ENCODE measurements at places on chromosomes 12 and 14.
A peak's percentile ranks its signal among the peaks of the same experiment; 100 is the strongest.

DNA sequence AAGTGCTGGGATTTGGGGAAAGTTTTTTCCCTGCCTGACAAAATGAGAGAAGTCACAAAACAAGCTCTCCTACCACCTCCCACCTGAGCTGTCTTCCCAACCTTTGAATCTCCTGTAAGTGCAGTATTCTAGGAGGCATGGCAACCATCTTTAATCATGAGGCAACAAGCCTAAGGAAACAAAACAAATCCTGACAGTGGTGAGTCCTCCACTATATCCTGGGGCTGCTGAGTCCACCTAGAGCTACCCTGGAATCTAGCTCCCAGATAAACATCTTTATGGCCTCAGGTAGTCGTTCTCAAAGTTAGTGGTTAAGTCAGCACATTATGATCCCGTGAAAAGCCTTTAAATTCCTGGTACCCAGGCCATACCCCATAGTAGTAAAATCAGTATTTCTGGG lies 22.3 kb upstream of the ACTN1 start:
- DNase-seq: no peak

DNA sequence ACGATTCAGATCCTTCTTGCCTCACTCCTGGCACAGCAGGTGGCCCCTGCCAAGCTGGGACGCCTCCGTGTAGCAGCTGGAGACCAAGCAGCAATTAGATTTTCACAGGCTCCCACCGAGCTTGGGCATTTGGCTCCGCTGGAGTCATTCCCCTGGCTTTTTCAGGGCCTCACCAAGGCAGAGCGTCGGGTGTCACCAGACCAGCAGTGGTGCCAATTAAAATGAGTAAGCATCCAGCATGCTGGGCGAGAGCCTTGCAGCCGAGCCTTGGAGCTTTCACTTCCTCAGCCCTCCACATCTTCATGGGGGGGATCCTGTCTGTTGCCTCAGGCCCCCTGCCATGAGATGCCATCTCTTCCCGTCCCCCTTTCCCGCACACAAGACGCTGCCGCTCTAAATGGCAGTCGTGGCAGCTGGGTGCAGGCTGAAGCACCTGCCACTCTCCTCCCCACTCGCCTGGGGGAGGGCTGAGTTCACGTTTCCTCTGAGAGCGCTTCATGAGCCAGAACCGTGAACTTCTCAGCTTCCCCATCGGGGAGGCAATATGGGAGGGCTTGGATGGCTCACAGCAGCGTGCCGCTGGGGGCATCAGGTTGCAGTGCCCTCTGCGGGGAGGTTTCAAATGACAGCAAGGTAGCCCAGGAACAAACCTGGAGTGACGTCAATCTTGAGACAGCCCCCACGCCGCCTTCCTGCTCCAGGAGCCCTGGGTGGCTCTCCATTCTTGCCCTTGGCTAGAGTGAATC lies 11.7 kb downstream of the TPCN1 start:
- peak; percentile 63 for DNase-seq

DNA sequence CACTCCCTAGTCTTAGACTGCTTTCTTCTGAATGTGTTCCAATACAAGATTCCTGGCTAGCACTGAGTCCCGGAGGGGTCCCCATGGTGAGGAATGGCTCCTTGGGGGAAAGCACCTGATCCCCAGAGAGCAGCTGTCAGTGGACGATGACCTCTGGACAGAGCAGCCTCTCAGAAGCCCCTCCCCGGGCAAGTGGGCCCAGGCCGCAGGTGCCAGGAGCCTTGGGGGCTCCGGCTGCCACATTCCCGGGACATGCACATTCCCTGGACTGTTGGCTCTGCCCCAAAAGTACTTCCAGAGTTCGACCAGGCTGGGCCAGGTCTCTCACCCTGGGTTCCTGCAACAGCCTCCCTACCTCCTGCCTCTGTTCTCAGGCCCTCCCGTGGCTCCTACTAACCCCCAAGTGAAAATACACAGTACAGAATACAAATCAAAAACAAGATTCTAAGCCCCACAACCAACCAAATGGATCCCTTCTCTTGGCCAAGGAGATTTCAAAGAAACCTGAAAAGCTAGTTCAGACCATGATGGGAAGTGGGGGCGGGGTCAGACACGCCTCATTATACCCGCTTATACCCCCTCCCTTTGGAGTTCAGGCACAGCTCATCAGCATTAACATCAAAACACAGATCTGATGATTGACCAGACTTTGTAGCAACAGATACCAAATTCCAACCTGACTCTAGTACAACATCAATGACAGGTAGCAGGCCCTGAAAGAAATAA lies 23.3 kb upstream of the BTBD6 start:
- no peak for DNase-seq

DNA sequence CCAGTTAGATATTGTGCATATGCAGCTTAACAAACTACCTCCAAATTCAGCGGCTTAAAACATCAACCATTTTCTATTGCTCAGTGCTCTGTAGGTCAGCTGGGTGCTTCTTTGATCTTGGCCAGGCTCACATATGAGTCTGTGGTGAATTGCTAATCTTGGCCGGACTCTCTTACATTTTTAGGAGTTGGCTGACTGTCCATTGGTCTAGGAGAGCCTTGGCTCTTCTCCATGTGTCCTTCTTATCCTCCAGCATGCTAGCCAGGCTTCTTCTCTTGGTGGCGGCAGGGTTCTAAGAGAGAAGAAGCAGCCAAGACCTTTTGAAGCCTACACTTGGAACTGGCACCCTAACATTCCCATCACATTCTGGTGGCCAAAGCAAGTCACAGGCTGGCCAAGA lies 174.3 kb upstream of the PWP1 start:
- DNase-seq: no peak

DNA sequence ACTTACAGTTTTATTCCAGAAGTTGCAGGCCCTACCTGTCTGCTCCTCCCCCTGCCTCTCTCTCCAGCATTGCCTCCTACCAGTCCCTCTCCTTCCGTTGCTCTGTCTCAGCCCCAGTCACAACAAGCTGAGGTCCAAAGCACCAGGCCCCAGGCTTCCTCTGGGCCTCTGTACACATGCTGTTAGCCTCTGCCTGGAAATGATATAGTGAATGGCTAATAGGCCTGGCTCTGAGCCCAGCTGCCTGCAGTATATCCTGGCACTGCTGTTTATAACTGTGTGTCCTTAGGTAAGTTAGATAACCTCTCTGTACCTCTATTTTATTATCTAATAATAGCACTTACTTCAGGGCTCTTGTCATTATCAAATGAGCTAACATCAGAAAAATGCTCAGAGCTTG lies 114.9 kb upstream of the PWP1 start:
- DNase-seq: no peak

DNA sequence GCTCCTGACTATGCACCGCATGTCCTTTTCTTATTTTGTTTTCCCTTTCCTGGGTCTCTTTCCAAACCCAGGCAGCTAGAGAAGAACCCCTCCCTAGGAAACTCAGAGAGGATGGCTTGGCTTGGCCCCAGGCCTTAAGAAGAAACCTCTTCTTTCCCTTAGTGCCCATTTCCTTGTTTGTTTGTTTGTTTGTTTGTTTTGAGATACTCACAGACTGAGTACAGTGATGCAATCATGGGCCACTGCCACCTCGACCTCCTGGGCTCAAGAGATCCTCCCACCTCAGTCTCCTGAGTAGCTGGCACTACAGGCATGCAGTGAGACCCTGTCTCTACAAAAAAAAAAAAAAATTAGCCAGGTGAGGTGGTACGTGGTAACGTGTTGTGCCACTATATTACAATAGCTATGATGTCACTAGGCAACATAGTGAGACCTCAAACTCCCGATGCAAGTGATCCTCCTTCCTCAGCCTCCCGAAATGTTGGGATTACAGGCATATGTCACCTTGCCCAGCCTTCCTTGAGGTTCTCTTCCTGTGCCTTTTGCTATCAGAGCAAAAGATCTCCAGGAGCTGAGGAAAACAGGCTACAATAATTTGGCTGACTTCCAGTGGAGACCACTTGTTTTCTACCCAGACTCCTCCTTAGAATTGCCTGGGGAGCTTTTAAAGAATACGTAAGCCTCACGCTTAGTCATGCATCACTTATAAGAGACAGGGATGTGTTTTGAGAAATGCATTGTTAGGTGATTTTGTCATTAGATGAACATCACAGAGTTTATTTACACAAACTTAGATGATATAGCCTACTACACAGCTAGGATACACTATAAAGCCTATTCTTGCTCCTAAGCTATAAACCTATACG lies 34.5 kb upstream of the LGALS3 start:
- no peak for DNase-seq

DNA sequence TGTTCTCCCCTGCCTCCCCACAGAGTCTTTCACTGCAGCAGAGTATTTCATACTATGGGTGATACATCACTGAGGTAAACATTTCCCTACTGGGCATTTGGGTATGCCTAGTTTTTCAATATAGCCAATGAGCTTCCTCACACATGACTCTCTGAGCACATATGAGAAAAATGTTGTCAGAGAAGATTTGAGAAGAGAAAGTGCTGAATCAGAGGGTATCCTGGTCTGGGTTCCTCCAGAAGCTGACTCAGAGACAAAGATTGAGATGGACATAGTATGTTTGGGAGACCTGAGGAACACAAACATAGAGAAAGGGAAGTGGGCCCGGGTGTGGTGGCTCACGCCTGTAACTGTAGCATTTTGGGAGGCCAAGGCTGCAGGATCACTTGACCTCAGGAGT lies 12.6 kb downstream of the SLC8B1 start:
- DNase-seq: no peak

- peak; percentile 54 for DNase-seq
Measured at GRCh38 chr12:120528861-120529525, at the start of gene COQ5. Gene COQ5 (minus strand): TSS chr12:120529158. CDS start chr12:120529141, 17 bp downstream.

GRCh38 chr14:30657606-30658163 lies 35.6 kb downstream of the SCFD1 start:
- no peak for DNase-seq

DNA sequence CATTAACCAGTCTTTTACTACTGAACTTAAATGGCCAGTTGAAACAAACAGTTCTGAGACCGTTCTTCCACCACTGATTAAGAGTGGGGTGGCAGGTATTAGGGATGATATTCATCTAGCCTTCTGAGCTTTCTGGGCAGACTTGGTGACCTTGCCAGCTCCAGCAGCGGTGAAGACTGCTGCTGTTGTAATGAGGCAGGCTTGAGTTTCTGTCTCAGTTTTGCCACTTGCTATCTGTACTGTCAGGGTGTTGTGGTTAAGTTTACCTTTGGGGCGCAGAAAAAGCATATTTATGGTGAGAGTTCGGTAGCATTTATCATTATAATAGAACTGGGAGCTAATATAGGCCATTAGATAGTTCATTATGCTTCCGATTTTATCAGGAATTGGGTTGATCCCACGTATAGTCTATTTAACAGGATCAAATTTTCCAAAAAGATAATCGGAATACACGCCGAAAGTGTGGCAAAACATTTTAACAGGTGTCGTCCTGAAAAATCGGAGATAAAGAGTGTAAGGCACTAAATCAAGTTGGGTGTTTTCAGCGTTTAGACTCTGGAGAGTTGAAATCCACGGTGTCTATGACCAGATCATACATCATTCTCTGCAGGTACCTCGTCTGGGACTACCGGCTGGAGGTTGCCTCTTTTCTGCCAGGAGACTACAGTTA lies 688 bp upstream of the NECAP1 start:
- DNase-seq: no peak

DNA sequence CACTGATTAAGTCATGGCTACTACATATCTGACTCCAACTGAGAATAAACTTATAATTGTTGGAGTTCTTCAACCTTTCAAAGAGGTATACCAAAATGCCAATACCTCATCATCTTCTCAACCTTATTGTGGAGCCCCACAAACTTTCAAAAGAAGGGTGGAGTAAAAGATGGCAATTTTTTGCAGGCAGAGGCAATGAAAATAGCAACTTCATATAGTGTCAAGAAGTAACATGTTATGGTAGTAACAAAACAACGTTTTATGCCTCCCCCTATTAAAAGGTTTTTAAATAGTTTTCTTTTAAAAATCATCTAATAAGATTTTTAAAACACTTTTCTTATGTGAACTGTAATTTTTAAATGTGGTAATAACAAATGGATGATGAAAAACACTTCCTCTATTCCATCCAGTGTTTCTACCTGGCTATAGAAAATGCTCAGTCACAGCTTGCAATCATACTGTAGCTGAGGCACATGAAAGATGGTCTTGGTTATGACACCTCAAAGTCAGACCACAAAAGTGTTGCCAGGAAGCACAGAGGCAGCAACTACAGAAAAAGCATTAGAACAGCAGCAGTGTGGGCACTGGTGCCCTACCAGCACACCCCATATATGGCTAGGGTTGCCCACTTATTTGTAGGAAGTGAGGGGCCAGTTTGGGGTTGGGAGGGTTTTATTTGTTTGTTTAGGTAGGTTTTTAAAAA lies 7.0 kb downstream of the PPP1R12A start:
- DNase-seq: peak; percentile 49

GRCh38 chr12:122423258-122424165 lies 1.0 kb upstream of the CLIP1 start:
- no peak for DNase-seq

- no peak for DNase-seq
Measured at GRCh38 chr14:31960039-31960438, 117.1 kb upstream of the ARHGAP5 start.

GRCh38 chr12:76143343-76144244 lies 59.1 kb upstream of the NAP1L1 start:
- peak; percentile 70 for DNase-seq

DNA sequence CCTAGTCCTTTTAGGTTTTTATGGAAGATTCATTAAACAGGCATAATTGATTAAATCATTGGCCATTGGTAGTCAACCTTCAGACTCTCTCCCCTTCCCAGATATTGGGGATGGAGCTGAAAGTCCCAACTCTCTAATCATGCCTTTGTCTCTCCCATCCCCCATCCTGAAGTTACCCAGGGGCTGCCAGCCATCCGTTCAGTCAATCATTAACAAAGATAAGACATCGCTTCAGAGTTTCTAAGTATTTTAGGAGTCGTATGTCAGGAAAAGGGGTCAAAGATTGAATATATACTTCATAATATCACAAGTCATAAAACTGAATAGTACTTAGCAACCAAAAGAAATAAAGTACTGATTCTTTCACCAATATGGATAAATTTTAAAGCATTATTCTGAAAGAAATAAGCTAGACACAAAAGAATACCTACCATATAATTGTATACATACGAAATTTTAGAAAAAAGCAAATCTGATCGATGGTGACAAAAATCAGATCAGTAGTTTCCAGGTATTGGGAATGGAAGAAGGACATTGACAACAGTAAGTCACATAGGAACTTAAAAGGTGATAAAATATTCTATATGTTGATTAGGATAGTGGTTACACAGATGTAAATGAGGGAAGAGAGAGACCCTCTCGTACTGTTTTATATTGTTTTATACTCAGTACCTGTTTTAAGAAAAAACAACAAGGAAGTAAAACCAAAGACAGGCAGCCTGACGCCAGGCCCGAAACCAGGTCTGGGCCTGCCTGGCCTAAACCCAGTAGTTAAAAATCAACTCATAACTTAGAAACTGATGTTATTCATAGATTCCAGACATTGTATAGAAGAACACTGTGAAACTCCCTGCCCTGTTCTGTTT lies 414.4 kb downstream of the DAD1 start:
- no peak for DNase-seq

DNA sequence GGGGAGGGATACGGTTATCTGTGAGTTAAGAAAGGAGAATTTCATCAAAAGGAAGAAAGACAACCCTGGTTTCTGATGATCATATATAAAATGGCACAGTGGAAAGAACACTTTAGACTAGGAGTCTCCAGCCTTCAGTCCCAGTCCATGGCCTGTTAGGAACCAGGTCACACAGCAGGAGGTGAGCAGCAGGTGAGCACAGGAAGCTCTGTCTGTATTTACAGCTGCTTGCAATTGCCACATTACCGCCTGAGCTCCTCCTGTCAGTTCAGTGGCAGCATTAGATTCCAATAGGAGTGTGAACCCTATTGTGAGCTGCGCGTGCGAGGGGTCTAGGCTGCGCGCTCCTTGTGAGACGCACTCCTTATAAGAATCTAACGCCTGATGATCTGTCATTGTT lies 137.9 kb downstream of the BTG1 start:
- DNase-seq: no peak
